SIG-M5 (cell line): ENCODE measurements at places on chromosomes 7 and 10.

GRCh38 chr10:112802411-112803022 is 147.5 kb upstream of the TCF7L2 start:
- DNase-seq, result no peak

DNA sequence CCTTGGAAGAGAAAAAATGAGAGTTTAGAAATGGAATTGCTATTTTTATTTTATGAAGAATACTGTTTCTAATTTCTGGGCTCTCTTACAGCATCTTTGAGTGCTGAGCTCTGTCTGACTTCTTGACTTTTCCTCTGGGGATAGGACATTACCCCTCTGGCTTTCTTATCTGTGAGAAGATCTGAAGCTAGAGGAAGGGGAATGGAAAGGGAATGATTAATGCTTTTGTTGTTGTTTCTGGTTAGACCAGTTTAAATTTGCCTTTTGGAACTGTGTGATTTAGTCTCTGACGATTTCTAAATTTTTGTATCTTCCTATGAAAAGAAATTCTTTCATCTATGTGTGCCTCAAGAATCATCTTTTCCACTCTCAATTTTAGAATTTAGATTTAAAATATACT is 811.4 kb downstream of the REEP3 start:
- DNase-seq, result no peak

DNA sequence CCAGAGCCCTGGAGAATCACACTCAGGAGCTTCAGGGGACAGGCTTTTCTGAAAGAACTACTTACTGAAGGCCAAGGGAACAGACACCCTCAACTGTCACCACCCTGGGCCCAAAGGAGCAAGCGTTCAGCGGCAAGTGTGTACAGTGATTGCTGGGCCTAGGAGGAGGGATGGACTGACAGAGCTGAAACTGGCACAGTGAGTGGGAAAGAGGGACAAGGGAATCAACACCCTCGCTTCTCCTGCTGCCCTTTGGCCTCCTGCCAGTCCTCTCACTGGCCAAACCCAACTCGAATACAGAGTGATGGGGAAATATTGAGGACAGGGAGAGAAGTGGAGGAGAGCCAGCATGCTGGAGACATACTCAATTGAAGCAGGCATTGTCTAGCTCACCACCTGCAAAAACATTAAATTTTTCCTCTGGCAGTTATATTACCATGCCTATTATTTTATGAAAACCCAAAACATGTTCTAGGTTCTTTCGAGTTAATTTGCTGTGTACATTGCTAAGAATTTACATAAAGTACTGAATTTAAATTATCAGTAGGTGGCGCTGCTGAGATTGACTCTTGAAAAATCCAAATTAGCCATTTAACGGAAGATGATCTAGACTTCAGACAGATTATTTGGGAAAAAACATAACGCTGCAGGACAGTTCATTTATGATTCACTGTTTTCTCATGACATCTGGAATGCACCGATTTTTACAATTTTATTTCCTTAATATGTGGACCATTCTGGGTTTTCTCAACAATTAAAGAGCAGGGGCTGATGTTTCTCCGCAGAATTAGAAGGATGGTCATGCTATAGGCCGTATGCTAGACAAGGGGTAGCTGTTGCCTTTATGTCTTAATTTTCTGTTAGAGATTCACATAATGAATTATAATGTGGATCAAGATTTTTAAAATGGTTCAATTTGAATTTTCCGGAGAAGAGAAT is 14.7 kb upstream of the TMEM236 start:
- no peak for DNase-seq

DNA sequence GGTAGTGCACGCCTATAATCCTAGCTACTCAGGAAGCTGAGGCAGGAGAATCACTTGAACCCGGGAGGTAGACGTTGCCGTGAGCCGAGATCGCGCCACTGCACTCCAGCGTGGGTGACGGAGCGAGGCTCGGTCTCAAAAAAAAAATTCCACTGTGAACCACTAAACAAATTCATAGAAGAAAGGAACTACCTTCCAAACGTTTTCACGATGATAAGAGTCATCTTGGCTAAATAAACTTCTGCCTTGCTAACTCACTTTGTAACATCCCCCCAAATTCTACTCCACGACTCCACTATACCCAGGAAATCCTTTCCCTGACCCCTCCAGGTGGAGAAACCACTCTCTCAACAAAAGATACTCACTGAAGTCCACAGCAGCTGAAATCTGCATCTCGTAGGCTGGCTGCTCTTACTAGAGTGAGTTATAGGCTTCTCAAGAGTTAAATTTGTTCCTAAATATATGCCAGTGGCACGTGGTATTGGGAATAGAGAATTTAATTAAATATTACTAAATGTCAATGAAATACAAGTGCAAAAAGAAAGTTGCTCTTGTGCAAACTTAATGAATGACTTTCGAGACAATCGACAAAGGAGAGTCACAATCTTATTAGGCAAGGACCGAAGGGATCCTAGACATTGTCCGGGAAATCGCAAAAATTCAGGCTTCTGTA is 1.6 kb upstream of the GTF2I start:
- DNase-seq, result no peak

DNA sequence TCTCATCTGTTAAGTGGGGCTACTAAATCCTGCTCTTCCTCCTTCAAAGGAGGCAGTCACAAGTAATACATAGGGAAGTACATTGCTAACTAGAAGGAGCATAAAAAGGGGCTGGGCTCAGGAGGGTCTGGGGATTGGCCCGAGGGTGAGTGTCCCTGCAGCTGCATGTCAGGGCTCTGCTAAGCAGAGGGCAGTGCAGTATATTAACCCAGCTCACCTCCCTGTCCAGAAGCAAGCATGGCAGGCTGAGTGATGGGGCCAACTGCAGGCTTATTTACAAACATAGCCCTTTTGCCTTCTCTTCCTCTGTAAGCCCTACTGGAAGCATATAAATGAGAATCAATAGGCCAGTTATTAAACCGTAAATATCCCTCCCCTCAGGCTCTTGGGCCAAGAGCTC is 143.2 kb upstream of the PCBD1 start:
- DNase-seq, result no peak

DNA sequence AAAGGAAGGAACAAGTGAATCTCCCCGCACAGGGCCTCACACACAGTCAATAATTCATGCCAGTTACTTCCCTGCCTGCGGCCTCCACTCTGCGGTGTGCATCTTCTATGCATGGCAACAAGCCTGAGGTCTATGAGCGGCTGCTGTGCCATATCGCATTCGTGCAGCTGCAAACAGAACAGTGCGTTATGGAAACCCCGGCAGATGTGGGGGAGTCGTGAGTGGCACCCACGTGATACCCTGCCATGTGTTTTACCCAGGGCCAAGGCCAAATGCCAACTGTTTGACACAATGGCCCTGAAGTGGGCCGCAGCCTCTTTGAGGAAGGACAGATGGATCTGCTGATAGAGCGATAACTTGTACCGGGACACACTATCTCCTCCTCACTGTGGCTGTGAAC is 13.4 kb downstream of the TNS3 start:
- DNase-seq, result no peak

DNA sequence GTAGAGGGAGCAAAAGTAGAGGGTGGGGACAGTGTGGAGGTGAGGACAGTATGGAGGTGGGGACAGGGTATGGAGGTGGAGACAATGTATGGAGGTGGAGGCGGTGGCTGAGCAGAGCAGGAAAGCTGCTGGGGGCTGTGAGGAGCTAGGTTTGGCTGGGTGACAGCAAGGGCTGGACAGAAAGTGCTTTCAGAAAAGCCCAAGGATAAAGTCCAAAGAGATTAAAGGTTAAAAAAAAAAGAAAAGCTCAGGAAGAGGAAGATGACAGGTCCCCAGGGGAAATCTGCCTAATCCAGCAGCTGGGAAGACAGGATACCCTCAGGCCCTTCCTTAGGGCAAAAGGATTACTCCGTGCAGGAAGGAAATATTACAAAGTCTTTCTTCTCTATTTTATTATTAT is 32.1 kb upstream of the PFKFB3 start:
- DNase-seq, result no peak

DNA sequence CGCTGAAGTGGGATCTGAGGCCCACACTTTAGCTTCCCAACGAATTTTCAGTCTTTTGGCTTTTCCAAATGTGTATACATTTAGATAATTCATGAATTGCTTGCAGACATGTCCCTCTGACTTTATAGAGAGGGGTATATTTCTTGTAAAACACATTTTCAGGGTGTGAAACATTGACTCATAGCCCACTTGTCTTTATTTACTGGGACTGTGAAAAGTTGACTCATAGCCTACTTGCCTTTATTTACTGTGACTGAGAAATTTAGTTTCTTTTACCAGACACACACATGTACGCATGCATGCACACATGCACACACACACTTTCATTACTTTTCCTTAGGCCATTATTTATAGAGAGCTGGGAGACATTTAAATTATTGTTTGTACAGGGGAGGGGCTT is 79.1 kb downstream of the VTI1A start:
- DNase-seq, result no peak

GRCh38 chr7:36013246-36014014 is 139.6 kb upstream of the EEPD1 start:
- no peak for DNase-seq

DNA sequence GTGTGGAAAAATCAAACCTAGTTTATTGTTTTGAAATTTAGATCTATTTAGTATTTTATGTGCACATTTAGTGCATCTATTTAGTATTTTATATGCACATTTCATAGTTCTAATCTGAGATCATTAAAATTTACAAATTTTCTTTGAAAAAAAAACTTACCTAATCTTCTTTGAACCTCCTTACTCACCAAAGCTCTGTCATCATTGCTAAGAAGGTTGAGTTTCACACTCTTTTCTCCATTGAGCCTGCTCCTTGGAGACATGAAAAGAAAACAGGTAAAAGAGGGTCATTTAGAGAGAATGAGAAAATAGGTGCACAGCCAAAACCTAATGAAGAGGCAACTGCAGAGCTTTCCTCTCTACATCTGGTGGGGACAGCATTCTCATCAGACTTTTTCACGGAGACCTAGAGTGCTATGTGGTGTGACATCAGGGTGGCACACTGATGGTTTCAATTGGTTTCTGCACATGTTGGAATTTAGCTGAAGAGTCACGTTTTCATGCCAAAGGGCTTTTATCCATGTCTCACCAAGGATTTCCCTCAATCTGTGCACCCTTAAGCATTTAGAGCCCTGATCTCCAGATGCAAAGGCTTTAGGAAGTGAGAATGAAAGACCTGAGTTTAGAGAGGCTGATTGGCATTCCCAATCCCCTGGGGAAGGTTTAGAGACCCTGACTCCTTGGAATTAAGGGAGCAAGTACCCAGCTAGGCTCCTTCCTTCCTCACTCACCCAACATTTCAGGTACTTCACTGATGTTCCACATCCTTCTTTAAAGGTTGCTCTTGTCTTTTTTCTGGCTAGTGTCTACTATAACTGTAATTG is 89.2 kb upstream of the CAPZA2 start:
- no peak for DNase-seq

DNA sequence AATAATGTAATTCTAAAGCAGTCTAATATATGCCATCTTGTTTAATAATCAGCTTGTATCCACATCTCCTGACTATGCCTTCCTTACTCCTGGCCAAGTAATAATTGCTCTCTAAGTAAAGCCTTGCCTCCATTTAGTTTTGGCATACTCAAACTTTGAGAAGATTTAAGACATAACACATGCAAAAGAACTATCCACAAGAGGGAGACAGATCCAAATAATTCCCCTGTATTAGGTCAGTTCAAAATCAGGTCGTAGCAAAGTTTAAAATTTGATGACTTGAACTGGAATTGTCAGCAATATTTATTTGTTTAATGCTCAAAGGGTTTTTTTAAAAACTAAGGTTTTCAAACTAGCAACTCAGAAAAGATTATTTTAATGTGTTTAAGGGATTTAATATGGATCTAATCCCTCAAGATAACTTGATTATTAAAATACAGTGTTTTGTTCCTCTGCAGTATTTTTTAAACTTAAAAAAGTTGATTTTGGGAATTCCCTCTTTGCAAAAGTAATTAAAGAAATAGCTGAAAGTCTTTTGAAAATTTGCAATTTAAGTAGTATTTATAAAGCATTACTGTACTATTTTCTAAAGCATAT is 95.3 kb downstream of the HDAC9 start:
- DNase-seq, result no peak

GRCh38 chr7:139654276-139655181 is 123.3 kb downstream of the HIPK2 start:
- DNase-seq, result no peak
